ENCODE measurements at places on chromosomes 1 and 21.

DNA sequence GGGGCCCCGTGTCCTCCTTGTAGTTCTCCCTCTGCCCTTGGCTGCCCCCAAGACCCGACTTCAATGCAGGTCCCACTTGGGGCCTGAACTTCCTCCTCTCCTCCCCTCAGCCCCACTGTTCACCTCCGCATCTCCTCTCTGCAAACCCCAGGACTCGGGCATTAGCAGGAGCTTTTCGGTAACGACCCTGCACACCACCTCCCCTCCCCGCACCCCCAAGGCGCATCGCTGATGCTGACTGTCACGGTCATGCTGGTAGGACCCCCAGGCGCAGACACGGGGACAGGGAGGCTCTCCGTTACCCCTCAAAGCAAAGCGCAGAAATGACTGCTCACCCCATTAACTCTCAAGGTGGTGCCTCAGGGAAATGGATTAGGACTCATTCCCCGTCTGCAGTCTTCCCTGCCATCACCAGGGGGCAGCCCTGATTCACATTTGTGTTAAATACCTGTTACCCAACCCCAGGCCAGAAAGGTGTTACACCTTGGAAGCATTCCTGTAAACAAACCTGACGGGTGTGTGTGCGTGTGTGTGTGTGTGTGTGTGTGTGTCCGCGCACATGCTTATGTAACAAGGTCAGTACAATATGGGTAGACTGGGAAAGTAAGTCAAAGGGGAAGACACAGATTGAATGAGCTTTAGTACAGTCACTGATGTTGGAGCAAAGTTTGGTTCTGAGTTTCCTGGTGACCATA lies 6.4 kb upstream of the GUCA2B start:
- DNase-seq: peak; percentile 15

- DNase-seq: no peak
Observed at GRCh38 chr1:53579221-53580008, 120.2 kb downstream of the DMRTB1 start.

DNA sequence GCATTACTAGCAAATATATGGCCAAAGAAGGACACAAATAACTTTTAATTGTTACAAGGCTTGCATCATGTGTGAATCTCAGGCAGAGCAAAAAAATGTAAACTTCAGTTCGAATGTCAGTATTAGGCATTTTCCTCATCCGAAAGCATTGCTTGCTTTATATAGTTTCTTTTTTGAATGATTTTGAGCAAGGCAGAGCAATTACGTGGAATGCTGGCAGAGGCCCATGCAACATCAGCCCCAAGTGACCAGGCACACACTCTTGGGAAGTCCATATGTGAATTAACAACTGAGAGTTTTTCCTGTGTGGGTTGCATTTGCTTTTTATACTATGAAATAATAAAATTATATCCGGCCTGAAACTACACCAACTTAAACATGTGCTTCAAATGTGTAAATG lies 274.8 kb downstream of the PTPRC start:
- DNase-seq: no peak

DNA sequence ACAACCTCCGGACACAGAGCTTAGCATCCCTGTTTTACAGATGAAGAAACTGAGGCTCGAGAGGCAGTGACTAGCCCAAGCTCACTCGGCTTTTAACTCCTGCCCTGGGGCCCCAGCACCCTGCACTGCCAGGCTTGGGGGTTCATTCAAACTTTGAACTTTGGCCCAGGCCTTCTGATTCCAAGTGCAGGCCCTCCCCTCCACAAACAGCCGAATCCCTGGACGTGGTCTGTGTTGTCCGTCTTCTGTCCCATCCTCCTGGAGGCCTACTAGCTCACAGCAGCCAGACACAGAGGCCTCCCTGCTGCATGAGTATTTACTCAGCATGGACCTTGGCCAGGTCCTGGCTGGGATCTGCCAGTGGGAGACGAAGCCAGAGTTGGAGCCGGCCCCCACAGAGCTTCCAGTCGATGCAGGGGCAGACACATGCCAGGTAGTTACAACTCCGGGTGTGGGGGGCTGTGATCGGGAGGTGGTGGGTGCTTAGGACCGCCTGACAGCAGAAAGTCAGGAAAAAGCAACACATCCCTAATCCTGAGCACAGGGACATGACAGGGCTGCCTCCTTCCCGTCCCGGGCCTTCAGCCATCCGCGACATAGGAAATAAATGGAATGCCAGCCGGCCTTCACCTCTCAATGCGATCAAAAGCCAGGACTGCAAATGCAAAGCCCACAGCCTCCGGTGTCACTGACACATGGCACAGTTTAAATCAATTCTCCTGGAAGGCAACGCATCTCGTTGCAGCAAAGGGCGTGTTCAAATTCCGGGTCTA lies 7.4 kb downstream of the IFFO2 start:
- no peak for DNase-seq

- no peak for DNase-seq
Observed at GRCh38 chr1:201565024-201565730, 26.2 kb downstream of the NAV1 start.

- no peak for DNase-seq
Observed at GRCh38 chr1:202915146-202915545, 11.9 kb downstream of the KLHL12 start.

DNA sequence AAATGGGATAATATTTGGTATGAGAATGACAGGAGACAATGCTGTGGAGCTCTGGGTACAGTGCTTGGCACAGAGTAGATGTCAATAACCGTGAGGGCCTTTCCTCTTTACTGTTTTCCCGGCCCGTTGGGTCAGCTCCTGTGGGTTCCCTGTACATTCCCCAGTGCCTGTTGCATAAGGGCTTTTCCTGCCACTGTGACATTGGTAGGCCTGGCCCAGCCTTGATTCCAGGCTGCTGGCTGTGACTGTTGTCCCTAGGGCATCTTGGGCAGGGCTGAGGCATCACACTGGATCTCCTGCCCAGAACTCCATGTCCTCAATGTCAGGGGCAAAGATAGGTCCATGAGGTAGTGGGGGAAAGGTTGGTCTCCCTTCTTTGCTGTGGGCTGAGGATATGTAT lies 25.8 kb upstream of the MYCL start:
- no peak for DNase-seq

- DNase-seq: no peak
Observed at GRCh38 chr1:54376430-54377039, 29.7 kb downstream of the SSBP3 start.

- DNase-seq: no peak
Observed at GRCh38 chr1:109777980-109778625, 14.4 kb upstream of the EPS8L3 start.

DNA sequence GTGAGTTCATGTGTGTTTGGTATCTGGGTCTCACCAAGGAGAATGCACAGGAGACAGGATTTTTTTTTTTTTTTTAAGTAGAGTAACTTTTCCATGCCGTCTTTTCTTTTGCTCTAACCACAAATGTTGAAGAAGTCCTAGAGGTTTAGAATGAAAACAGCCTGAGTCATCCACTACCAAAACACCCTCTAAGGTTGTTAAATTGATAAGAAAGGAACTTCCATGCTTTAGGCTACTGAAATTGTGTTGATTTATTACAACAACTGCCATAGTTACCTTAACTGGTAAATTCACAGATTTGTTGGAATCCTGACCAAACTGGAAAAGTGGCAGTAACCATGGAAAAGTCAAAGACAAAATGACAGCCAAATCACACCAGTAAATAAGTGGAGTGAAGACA lies 375.6 kb downstream of the AMY1C start:
- DNase-seq: no peak

GRCh38 chr1:19432943-19433718 lies 52.2 kb downstream of the CAPZB start:
- no peak for DNase-seq

GRCh38 chr1:208107425-208108212 lies 136.6 kb downstream of the PLXNA2 start:
- no peak for DNase-seq

DNA sequence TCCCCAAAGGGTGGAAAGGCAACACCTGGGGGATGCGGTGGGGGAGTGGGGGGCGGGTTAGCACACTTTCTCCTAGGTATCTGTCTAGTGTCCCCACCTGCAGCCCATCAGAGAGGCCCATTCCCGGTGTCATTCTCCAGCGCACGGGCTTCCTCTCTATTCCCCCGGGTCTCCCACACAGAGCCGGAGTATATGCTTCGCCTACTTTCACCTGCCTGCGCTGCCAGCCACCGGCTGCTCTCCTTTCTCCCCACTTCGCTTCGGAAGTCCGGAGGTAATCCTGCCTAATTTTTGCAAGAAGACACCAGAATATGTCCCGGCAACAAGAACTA lies 852 bp downstream of the RGS7 start:
- no peak for DNase-seq

- DNase-seq: no peak
Observed at GRCh38 chr1:196891251-196891650, 3.4 kb downstream of the CFHR4 start.

GRCh38 chr21:15023776-15024175 lies 41.0 kb downstream of the NRIP1 start:
- no peak for DNase-seq

GRCh38 chr21:43639470-43640353 lies 19.6 kb downstream of the HSF2BP start:
- no peak for DNase-seq

- no peak for DNase-seq
Observed at GRCh38 chr1:215115760-215116159, 33.2 kb downstream of the KCNK2 start.

GRCh38 chr1:217522277-217522676 lies 108.6 kb downstream of the GPATCH2 start:
- no peak for DNase-seq

- no peak for DNase-seq
Observed at GRCh38 chr1:223682502-223682901, 17.0 kb upstream of the CAPN8 start.

- DNase-seq: no peak
Observed at GRCh38 chr1:84298684-84299535, 2.6 kb upstream of the SAMD13 start.

GRCh38 chr1:222384531-222384930 lies 163.4 kb downstream of the HHIPL2 start:
- no peak for DNase-seq

GRCh38 chr1:7430047-7430608 lies 341.0 kb upstream of the VAMP3 start:
- no peak for DNase-seq
